ENCODE measurements at places on chromosomes 6 and 20.

GRCh38 chr6:85676086-85676729 lies 33.5 kb upstream of the SYNCRIP start:
- no peak for DNase-seq

DNA sequence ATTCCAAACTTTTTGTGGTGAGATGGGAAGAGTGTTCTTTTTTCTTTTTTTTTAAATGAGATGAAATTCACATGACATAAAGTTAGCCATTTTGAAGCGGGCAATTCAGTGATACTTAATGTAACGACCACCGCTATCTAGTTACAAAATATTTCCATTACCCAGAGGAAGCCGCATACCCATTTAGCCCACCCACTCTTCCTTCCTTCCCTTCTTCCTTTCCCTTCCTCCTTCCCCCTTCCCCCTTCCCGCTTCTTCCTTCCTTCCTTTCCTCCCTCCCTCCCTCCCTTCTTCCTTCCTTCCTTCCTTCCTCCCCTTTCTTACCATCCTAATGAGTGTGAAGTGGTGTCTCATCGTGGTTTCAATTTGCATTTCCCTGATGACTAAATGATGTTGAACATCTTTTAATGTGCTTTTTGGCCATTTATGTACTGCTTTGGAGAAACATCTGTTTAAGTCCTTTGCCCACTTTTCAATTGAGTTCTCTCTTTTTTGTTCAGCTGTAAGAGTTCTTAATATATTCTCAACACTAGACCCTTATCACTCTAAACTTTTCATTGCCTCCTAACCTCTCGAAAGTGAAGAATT lies 371.1 kb downstream of the FARS2 start:
- DNase-seq = no peak

DNA sequence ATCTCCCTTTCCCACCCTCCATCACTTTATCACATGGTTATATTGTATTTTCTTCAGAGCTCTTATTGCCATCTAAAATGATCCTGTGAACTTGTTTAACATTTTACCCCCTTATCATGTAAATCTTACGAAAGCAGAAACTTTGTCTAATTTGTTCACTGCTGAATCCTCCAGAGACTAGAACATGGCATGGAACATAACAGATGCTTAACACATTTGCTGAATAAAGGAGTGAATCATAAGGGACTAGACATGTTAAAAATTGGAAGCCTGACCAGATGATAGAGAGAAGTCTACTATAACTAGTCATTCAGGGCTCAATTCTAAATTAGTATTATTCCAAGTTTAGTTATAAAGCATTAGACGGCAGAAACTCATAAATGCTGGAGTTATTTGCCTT lies 73.3 kb downstream of the MAN1A1 start:
- DNase-seq = no peak

- DNase-seq = no peak
Observed at GRCh38 chr6:125477844-125478243, 176.1 kb upstream of the HDDC2 start.

DNA sequence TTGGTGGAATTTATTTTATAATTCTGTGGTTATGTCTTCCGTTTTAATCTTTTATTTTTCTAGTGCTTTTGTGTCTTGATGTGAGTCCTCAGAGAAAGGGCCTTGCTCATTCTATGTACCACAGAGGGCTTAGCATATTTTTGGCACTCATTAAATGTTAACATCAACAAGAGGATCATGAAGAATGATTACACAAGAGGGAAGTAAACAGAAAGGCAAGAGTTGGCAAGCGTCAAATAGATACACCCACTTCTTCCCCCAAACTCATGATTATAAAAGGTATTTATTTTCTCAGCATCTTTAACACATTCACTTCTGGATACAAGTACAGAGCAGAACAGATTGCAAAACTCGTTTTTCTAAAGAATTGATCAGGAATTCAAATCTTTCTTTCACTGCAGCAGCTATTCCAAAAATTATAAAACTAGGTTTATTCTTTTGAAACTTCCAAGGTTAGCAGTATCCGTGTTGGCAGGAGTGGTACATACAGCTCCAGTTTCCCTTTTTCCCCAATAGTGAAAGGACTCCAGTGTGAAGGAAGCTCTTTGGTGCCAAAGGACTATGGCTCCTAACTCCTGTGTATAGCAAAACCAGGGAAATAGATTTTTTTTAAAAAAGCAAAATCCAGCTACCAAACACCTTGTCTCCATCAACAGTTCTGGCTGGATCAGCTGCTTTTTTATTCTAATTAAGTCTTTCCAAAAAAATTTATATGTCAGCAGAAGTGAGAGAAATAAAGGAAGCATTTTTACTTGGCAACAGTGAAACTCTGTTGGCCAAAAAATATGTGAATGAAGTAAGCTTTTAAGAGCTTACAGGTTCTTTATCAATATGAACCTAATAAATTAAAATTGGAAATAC lies 221.9 kb downstream of the ADGRG6 start:
- DNase-seq = no peak

GRCh38 chr6:129567374-129567773 lies 142.6 kb downstream of the ARHGAP18 start:
- DNase-seq = peak; percentile 68

GRCh38 chr6:151702851-151703658 lies 104.4 kb upstream of the ESR1 start:
- DNase-seq = no peak

DNA sequence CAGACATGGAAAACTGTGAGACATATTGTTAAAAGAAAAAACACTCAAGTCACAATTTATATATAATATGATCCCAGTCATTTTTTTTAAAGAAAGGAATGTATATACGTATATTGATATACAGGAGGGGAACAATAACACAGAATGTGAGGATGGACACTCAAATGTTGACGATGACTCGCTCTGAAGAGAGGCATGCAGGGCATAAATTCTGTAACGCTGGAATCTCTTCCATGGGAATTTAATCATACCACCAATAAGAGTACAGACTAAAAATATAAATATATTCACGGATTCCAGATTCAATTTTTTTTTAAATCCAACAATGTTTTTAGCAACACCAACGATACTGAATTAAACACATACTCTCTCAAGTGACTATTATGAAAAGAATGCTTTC lies 106.9 kb upstream of the CCDC28A start:
- DNase-seq = no peak

DNA sequence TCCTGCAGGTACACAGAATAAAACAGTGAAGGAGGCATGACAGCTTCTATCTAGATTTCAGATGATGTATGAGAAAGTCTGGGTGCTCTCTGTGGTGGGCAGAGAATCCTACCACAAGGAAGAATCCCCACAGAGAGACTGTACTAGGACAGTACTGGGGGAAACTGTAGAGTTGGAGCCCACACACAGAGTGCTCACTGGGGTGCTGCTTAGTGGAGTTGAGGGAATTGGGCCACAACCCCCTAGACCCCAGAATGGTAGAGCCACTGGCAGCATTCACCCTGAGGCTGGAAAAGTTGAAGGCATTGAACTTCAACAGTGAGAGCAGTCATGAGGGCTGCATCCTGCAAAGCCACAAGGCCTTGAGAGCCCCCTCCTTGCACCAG lies 62.2 kb upstream of the TNFRSF21 start:
- no peak for DNase-seq

Data from stimulated activated CD8-positive, alpha-beta memory T cell treated with anti-CD3 and anti-CD28 coated beads, Interleukin-4, amount 100 ng/mL, for 48 hours (primary cell).